ENCODE measurements at places on chromosomes 13 and 19.

GRCh38 chr13:29760544-29760943 is 89.9 kb downstream of the UBL3 start:
- DNase-seq, result no peak

- DNase-seq, result no peak
Measured at GRCh38 chr19:43332058-43332922, 21.2 kb upstream of the CD177 start.

DNA sequence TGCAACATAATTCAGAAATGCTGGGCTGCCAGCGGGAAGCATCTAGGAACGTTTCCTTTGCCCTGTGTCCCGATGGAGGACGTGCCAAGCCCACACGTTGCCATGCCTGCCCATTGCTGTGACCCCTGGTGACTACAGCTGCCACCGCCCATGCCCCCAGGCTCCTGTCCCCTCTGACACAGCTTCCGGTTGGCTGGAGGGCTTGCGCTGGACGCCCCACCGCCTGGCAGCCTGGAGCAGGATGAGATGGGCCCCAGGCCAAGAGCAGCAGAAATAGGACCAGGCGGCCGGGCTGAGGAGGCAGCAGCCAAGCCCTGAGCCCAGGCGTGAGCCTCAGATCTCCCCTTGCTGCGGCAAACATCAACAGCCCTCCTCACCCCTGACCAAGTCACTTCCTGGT is 125.9 kb downstream of the COL4A2 start:
- DNase-seq, result no peak

GRCh38 chr13:31224963-31225559 is 25.3 kb downstream of the B3GLCT start:
- DNase-seq, result no peak

GRCh38 chr13:99905224-99905623 is 66.3 kb downstream of the ZIC5 start:
- no peak for DNase-seq

DNA sequence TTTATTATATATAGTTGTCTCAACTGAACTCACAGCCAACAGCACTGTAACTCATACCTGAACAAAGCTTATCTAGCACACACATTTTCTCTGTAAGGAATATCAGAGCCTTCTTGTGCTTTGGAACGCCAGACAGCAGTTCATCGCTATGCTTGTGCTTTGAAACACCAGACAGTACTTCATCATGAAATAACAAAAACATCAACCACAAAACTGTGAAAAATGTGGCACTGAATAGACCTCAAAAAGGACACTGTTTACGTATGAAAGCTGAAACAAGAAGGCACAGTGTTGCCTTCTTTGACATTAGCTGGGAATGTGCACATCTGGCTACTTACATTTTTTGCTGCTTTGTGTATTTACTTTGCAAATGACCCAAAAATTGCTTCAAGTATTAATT is 160.2 kb downstream of the PDS5B start:
- DNase-seq, result no peak

DNA sequence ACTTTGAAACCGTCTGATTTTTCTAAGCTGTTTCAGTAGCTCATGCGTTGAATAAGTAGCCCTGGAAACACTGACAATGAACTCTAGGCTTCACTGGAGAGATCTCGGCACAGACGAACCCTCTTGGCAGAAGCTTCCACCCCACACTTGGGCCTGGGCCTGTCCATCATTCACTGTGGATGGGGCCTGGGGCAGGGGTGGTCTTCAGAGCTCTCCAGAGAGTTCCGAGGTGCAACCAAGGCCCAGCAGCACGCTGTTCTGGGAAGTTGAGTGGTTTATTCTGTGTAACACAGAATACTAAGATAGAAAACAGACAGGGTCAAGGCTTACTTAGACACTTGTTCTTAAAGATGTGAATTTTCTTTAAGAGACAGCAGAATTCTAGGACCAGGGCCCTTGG is 21.9 kb downstream of the NAXD start:
- no peak for DNase-seq

DNA sequence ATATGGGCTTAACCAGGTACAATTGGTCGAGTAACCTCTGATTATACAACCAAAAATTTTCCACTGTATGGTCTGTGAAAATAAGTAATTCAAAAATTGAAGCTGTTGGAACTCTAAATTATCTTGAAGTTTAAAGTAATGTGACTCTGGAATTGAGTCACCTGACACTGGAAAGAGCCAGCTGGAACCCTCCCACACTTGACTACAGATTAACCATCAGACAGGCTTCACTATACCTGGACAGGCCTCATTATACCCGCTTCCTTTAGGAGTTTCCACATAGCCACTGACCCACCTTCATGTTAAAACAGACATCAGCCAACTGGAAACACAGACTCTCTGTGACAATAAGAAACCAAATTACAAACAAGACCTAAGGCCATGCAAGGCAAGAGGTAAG is 1.3 kb downstream of the ZNF433 start:
- DNase-seq, result no peak

GRCh38 chr19:18167975-18168645 is 5.5 kb upstream of the IFI30 start:
- DNase-seq, result no peak

- no peak for DNase-seq
Measured at GRCh38 chr19:41409288-41409687, 11.7 kb downstream of the BCKDHA start.

DNA sequence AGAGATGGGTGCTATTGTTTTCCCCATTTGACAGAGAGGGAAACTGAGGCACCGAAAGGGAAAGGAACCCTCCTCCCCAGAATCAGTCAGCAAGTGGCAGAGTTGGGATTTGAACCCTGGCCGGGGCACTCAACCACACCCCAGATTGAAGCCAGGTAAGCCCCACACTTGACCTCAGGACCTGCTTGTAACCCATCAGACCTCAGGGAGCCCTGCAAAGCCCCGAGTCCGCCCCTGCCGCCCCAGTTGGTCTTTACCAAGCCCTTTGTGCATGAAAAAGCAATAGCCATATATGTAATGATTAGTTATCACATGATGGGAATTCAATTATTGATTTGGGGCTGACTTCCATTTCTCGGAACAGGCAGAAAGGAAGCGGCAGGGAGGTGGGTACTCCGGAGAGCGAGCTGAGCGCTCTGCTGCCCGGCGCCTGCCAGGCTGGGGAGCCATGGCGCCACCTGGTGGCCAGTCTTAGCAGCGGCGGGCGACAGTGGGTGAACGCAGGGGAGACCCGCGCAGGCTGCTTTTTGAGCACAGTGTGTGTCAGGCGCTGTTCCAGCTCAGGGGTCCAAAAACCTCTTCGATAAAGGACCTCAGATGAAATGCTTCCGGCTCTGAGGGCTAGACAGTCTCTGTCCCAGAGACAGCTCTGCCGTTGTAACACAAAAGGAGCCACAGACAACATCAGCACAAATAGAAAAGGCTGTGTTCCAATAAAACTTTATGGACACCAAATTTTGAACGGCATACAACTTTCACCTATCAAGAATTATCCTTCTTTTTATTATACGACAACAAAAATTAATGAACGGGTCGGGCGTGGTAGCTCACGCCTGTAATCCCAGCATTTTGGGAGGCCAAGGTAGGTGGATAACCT is 82.9 kb upstream of the CACNA1A start:
- DNase-seq, result peak; percentile 47

DNA sequence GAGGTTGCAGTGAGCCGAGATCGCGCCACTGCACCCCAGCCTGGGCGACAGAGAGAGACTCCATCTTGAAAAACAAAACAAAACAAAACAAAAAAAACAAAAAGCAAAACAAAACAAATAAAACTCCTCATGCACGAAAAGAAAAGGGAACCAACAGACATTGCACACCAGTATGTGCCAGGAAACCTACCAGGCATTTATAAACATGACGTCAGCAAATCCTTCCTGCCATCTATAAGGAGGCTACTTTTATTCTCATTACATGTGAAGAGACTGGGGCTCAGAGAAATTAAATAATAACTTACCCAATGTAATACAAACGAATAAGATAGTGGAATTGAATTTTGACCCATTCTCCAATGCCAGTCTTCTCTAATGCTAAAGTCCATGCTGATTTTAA is 197.2 kb downstream of the NUFIP1 start:
- no peak for DNase-seq

GRCh38 chr13:94495806-94496205 is 16.3 kb upstream of the DCT start:
- DNase-seq, result no peak
